Heart right ventricle (tissue), 16 donors: ENCODE measurements at places on chromosomes 16 and 17. TPM values are rescaled to one million over a fixed set of nuclear protein-coding genes. Genes with fewer than 3 reads are reported as not detected.

GRCh38 chr17:7894226-7894625, 5.6 kb downstream of the CHD3 start:
- DNase-seq: no peak

DNA sequence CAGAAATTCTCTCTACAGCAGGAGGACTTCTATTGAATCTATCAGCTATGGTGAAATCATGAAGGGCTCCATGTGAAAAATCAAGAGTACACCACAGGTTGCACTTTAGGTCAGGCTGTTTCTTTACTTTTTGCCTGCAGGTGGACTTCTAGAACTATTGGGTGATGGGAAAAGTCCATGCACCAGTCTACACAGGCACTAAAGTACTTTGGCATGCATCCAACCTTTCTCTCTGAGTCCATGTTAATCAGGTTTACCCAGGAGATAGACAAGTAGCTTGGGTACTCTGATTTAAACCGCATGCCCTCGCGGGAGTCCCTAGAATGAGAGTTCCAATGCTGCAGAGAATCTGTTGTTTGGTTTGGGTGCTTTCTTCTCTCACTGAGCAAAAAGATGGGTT, 9.1 kb upstream of the ANKFN1 start:
- DNase-seq: no peak

ARHGAP44 gene
- 9.0 TPM for total RNA-seq

- no peak for DNase-seq
Observed at GRCh38 chr16:82943371-82943770, 316.6 kb downstream of the CDH13 start.

KRTAP4-1 gene
- total RNA-seq: not detected

DNA sequence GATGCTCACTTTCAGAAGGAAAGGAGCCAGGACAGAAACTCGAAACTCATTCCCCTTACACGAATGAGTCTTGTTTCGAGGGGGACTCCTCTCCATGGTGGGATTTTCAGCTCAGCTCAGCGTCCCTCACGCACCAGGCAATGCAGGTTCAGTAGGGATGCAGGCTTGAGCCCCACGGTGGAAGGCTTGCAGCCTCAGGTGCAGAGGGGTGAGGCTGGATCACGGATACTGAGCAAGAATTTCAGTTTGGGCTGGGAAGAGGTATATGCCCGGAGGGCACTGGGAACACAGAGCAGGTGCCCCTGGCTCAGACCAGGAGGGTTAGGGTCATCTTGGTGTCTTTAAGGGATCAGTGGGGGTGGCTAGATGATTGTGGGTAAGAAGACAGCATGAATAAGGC, 344.9 kb upstream of the TNRC6C start:
- DNase-seq: no peak

GRCh38 chr17:73508057-73508930, 136.0 kb downstream of the SDK2 start:
- no peak for DNase-seq

SP6 gene
- 0.34 TPM for total RNA-seq
